ENCODE measurements at places on chromosomes 4 and X.
A peak's percentile ranks its signal among the peaks of the same experiment; 100 is the strongest.

GRCh38 chr4:172104539-172104938 is 291.3 kb downstream of the GALNTL6 start:
- DNase-seq, result no peak

DNA sequence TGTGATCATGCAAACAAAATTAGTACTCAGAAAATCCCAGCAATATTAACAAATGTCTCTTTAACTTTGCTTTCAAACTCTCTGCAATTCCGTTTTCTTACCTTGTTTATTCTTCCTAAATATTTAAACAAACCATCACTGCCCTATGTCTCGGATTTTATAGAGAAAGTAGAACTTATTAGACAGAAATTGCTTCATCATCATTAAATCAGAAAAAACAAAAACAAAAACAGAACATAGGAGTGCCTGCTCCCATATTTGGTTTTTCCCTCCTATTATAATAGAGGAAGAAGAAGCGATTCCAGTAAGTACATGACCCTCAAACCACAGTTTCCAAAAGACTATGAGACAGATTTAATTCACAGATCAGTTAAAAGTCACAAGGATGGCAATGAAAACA is 1228.0 kb downstream of the RPA4 start:
- DNase-seq, result no peak

GRCh38 chr4:54837576-54838140 is 179.9 kb downstream of the KIT start:
- DNase-seq, result no peak

DNA sequence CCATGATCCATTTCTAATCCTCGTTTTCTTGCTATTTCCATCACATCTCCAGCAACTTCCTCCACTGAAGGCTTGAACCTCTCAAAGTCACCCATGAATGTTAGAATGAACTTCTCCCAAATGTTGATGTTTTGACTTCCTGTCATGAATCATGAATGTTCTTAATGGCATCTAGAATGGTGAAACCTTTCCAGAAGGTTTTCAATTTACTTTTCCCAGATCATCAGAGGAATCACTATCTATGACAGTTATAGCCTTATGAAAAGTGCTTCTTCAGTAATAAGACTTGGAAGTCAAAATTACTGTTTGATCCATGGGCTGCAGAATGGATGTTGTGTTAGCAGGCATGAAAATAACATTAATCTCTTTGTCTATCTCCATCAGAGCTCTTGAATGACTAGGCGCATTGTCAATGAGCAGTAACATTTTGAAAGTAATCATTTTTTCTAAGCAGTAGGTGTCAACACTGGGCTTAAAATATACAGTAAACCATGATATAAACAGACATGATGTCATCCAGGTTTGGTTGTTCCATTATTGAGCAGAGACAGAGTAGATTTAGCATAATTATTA is 268.2 kb downstream of the KCNIP4 start:
- DNase-seq, result no peak

GRCh38 chr4:122960611-122961000 is 38.2 kb upstream of the NUDT6 start:
- DNase-seq, result no peak

- no peak for DNase-seq
Measured at GRCh38 chr4:120472447-120473131, 405.9 kb upstream of the MAD2L1 start.

- no peak for DNase-seq
Measured at GRCh38 chr4:17310269-17310652, 201.6 kb downstream of the QDPR start.

DNA sequence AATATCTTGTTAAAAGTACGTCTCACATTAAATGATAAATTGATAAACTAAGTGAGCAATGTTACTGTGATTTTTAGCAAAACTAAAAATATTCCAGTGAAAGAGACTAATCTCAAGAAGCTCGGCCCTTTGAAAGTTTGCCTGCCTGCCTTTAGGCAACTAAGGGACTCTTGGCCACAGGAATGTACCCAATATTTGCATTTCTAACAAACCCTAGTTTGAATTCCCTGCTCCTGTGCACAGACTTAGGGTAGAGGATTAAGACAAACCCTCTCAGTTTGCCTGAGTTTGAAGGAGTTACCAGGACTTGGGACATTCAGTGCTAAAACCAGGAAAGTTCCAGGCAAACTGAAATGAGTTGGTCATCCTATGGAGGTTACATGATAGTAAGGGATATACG is 157.1 kb downstream of the SCFD2 start:
- DNase-seq, result no peak

DNA sequence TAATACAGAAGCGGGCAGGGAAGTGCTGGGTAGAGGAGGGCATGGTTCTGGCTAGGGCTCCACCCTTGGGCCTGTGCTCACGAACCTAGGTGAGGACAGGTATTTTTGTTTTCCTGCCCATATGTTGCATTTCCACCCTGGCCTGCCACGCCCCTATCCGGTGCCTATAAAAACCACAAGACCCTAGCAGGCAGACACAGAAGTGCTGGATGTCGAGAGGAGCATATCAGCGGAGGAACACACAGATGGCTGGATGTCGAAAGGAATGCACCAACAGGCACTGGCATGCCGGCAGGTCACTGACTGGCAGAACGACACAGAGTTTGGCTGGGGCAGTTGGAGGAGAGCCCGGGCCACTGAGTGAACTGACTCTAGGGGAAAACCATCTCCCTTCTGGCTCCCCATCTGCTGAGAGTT is 316.6 kb upstream of the BOD1L1 start:
- no peak for DNase-seq

DNA sequence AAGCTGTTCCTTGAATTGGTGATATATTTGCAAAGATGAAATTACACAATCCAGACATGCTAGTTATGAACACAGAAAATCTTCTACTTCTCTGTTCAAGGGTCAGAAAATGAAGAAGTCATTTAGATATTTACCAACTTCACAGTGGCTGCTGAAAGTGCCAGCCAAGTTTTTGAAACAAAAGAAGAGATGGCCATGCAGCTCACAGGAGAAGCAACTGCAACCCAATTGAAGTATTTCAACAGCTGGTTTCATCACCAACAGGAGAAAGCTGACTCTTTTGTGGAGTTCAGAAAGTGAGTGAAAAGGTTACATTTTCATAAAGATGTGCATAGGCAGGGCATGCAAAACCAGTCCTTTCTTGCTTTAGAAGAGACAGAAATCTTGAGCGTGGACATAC is 70.1 kb upstream of the LSM6 start:
- DNase-seq, result no peak

GRCh38 chr4:41232406-41232805 is 18.1 kb upstream of the APBB2 start:
- DNase-seq, result no peak

DNA sequence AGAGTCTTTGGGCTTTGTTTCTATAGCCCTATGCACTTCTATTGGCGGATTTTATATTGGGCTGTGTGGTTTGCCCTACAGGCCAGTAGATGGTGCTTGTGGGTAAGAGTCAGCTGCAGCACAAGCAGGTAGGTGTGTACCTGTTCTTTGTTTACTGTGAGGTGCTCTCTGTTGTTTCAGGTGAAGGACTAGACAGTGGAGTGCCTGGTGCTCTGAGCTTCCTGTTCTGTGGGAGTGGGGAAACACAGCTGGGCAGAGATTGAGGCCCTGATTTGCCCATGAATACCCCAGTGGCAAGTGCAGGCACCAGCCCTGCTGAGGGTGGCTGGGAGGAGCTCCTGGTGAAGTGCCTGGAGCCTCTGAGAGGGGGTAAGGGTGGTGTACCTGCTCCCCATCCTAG is 26.3 kb upstream of the UCP1 start:
- DNase-seq, result peak; percentile 28

- DNase-seq, result no peak
Measured at GRCh38 chr4:40908297-40908696, 158.5 kb downstream of the NSUN7 start.

- no peak for DNase-seq
Measured at GRCh38 chr4:7941965-7942496, 2.4 kb upstream of the AFAP1 start.

- no peak for DNase-seq
Measured at GRCh38 chrX:6694221-6694620, 159.3 kb upstream of the VCX3A start.

GRCh38 chr4:25727711-25728493 is 72.3 kb downstream of the SLC34A2 start:
- no peak for DNase-seq

DNA sequence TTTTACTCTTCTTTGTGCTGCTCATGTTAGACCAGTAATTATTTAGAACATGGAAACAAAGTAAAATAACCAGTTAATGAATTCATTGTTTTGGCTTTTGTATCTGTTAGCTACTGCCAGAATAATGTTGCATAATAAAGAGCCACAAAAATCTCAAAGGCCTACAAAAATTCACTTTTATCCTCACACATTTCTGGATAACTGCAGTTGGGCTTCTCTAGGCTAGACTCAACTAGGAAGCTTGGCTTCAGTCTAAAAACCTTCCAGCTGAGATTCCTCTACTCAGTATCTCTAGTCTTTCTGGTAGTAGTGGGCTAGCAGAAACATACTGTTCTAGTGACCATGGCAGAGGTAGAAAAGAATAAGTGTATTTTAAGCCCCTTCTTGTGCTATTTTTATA is 73.0 kb downstream of the FAT4 start:
- no peak for DNase-seq

DNA sequence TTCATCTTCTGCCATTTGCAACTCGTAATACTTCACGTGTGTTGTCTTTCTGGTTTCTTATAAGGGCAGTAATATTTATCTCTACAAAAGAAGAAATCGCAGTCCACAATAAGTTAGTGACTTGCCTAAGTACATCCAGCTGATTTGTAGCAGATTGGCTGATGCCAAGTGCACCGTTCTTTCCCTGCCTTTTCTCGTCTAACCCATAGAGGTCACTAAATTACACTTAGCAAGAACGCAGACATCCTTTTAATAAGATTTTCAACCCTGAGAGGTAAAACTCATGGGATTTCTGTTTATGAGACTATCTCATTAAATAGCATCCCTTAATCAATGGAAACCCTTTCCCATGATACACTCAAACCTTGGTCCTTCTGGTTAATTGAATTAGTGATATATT is 408.6 kb upstream of the ACTRT1 start:
- peak; percentile 0 for DNase-seq

- DNase-seq, result no peak
Measured at GRCh38 chr4:52477191-52477780, 181.8 kb downstream of the USP46 start.

DNA sequence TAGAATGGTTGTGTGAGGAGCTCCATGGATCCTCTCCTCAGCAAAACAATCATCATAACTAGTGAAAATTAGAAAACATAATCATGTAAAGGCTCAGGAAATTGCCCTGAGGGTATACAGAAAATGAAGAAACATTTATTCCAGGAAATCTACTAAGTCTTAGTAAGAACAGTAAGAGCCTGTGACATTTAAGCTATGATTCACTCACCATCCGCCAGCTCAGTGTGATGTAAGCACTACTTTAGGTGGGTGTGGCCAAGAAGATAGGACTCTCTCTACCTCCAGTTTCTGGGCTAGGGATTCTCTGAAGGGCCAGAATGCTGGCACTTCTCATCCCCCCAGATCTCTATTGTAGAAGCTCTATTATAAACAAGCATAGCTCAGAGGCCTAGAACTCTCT is 147.5 kb downstream of the DLG3 start:
- DNase-seq, result no peak

GRCh38 chrX:153388722-153389459 is 12.3 kb downstream of the PNMA6E start:
- no peak for DNase-seq

GRCh38 chr4:76950052-76950955 is 752 bp downstream of the SEPTIN11 start:
- peak; percentile 46 for DNase-seq

GRCh38 chr4:188433741-188434315 is 294.6 kb downstream of the TRIML1 start:
- DNase-seq, result no peak

Data from NCI-H1092 treated with DMSO at 0.1 percent for 48 hours (cell line).